Activated B cell treated with CpG ODN at 0.5 μM for 24 hours (primary cell): ENCODE measurements at places on chromosomes 12 and 14. TPM values are rescaled to one million over a fixed set of nuclear protein-coding genes. Genes with fewer than 3 reads are reported as not detected.

GABARAPL1 gene
- total RNA-seq: 2.1 and 2.5 TPM in 2 replicates

RTN1 gene
- not detected in 2 replicates for total RNA-seq

CEP128 gene
- 21.1 and 25.0 TPM in 2 replicates for total RNA-seq

CDC42BPB gene
- total RNA-seq: 34.2 and 38.5 TPM in 2 replicates
